Activated B cell treated with CpG ODN at 0.5 μM for 24 hours (primary cell): ENCODE measurements at places on chromosomes 12 and 14.
A peak's percentile ranks its signal among the peaks of the same experiment; 100 is the strongest.

GRCh38 chr12:130703733-130704375 lies 12.2 kb downstream of the RIMBP2 start:
- H3K27ac ChIP-seq, result no peak overlapping the region
- no peak for DNase-seq
- no peak overlapping the region for H3K4me3 ChIP-seq
- no peaks in the 10 kb centered on the region for H3K27me3 ChIP-seq
- no peaks in the 10 kb centered on the region for H3K36me3 ChIP-seq

DNA sequence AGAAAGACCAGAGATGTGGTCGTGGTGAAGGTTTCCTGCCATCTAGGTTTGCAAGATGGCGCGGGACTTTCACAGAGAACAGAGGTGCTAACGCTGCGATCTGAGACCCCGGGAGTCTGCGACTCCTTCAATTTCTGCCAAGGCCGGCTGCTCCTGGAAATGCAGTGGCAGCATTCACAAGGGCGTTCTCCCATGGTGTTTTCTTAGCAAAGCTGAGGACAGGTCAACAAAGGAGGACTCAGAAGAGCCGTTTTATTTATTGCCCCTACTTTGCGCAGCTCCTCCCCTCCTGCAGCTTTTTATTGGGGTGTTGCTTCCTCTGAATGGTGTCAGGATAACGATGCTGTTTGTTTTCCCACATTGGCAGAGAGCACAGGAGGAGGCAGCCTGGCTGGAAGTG lies 86.3 kb downstream of the TMEM132C start:
- H3K27ac ChIP-seq, result no peak overlapping the region
- H3K36me3 ChIP-seq, result no peaks in the 10 kb centered on the region
- H3K4me3 ChIP-seq, result no peak overlapping the region
- peaks cover 3% of the 10 kb centered on the region for H3K27me3 ChIP-seq

GRCh38 chr12:13211859-13212664 lies 15.5 kb downstream of the EMP1 start:
- no peak overlapping the region for H3K4me3 ChIP-seq
- H3K27ac ChIP-seq, result no peak overlapping the region
- H3K4me1 ChIP-seq, result peaks cover 4% of the 10 kb centered on the region
- H3K36me3 ChIP-seq, result no peaks in the 10 kb centered on the region
- DNase-seq, result peak; percentile 31

- no peak for DNase-seq
- no peak overlapping the region for H3K4me3 ChIP-seq
Measured at GRCh38 chr14:58501214-58501816, 73.8 kb downstream of the KIAA0586 start.
